SJCRH30 (cell line): ENCODE measurements at places on chromosomes 2 and 18. TPM values are rescaled to one million over a fixed set of nuclear protein-coding genes. Genes with fewer than 3 reads are reported as not detected.

Gene AUP1
- 125 and 132 TPM in 2 replicates for total RNA-seq

Gene PRADC1
- total RNA-seq: 28.9 and 42.0 TPM in 2 replicates

Gene ANKRD53
- total RNA-seq: 0.36 TPM in 1 of 2 replicates, not detected in the other

Gene EVX2
- not detected in 2 replicates for total RNA-seq

Gene GPR45
- total RNA-seq: 0.13 and 0.43 TPM in 2 replicates

Gene KCNG2
- total RNA-seq: not detected in 2 replicates

Gene SCN3A
- total RNA-seq: 6.1 and 7.7 TPM in 2 replicates

Gene ATP6V1B1
- total RNA-seq: 1.6 and 2.0 TPM in 2 replicates

Gene PTCD3
- 209 and 245 TPM in 2 replicates for total RNA-seq

- H3K27me3 ChIP-seq: no peaks in the 10 kb centered on the region
- no peak for DNase-seq
- H3K4me1 ChIP-seq: no peaks in the 10 kb centered on the region
- H3K36me3 ChIP-seq: no peaks in the 10 kb centered on the region
Measured at GRCh38 chr2:103880081-103880834, 973.7 kb upstream of the POU3F3 start.

GRCh38 chr18:68397241-68398035 lies 317.5 kb downstream of the TMX3 start:
- H3K4me3 ChIP-seq: no peak overlapping the region
- H3K27me3 ChIP-seq: no peaks in the 10 kb centered on the region
- H3K27ac ChIP-seq: no peak overlapping the region

- no peaks in the 10 kb centered on the region for H3K36me3 ChIP-seq
- peaks cover 19% of the 10 kb centered on the region for H3K4me1 ChIP-seq
- H3K27me3 ChIP-seq: no peaks in the 10 kb centered on the region
- H3K4me3 ChIP-seq: no peak overlapping the region
- no peak overlapping the region for H3K27ac ChIP-seq
Measured at GRCh38 chr2:25698752-25699151, 25.4 kb upstream of the DTNB start.

DNA sequence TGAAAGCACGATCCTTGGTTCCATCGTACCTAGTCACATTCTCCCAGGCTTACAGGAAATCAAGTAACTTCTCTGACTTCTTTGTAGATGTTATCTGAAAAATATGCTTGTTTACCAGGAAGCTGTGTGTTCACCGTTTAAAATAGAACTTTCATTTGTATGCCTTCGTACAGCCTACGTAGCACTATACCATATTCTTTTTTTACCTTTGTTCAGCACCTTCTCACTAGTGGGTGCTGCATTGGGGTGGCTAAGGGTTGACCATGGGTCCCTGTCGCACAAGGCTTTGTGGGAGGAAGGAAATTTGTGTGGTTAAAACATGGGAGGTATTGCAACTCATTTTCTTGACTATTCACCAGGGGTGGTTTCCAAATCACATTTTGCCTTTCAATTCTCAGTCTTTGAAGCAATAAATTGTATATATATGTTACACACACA lies 16.6 kb downstream of the MALT1 start:
- no peak overlapping the region for H3K27ac ChIP-seq
- H3K4me3 ChIP-seq: no peak overlapping the region
- no peaks in the 10 kb centered on the region for H3K4me1 ChIP-seq
- no peak for DNase-seq
- no peaks in the 10 kb centered on the region for H3K27me3 ChIP-seq

DNA sequence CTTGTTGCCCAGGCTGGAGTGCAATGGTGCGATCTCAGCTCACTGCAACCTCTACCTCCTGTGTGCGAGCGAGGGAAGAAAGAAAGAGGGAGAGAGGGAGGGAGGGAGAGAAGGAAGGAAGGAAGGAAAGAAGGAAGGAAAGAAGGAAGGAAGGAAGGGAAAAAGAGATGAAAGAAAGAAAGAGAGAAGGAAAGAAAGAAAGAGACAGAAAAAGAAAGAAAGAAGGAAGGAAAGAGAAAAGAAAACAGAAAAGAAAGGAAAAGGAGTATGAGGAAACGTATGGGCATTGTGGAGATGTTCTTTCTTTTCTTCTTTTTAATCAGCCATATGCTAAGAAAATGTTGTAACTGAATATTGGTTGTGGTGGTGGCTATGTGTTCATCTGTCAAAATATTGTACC lies 16.5 kb downstream of the CLK1 start:
- H3K36me3 ChIP-seq: peaks cover 23% of the 10 kb centered on the region
- no peak overlapping the region for H3K4me3 ChIP-seq
- no peaks in the 10 kb centered on the region for H3K4me1 ChIP-seq
- no peaks in the 10 kb centered on the region for H3K27me3 ChIP-seq
- DNase-seq: no peak

DNA sequence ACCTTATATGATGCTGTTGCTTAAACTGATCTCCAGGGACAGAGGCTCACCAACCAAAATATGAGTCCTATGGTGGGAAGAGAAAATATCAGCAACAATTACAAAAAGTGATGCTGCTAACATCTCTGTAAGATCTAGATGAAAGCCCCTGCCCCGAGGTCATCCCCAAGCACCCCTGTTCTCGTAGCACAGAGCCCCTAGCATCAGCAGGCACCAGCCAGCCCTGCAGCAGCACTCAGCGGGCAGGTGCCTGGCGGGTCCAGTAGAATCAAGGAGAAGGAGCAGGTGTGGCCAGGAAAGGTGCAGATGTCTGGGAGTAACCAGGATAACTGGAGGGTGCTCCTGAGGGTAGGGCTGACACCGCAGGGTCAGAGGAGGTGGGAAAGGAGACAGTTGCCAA lies 474.2 kb upstream of the MYT1L start:
- H3K36me3 ChIP-seq: no peaks in the 10 kb centered on the region
- no peak for DNase-seq
- H3K4me3 ChIP-seq: no peak overlapping the region

- no peaks in the 10 kb centered on the region for H3K4me1 ChIP-seq
- no peak overlapping the region for H3K27ac ChIP-seq
- H3K4me3 ChIP-seq: no peak overlapping the region
- no peak for DNase-seq
- H3K36me3 ChIP-seq: no peaks in the 10 kb centered on the region
- H3K27me3 ChIP-seq: no peaks in the 10 kb centered on the region
Measured at GRCh38 chr18:12639990-12640880, 17.7 kb downstream of the SPIRE1 start.

GRCh38 chr18:29191263-29191662 lies 1014.3 kb upstream of the CDH2 start:
- H3K4me3 ChIP-seq: no peak overlapping the region
- no peaks in the 10 kb centered on the region for H3K36me3 ChIP-seq
- peak; percentile 0 for DNase-seq

DNA sequence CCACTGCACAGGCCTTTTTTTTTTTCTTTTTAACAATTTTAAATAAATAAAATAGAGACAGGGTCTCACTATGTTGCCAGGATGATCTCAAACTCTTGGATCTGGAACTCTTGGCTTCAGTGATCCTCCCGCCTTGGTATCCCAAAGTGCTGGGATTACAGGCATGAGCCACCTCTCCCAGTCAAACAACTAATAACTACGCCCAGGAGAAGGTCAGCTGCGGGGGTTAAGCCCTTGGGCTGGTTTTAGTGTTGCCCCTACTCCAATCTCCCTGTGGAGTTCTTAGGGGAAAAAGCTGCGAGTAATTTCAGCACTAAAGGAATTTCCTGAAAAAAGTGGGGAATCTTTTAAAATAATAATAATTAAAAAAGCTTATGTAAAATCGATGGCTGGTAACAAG lies 96.4 kb upstream of the XPO1 start:
- no peak overlapping the region for H3K27ac ChIP-seq
- H3K36me3 ChIP-seq: no peaks in the 10 kb centered on the region
- H3K4me3 ChIP-seq: no peak overlapping the region
- no peaks in the 10 kb centered on the region for H3K27me3 ChIP-seq
- no peak for DNase-seq
- H3K4me1 ChIP-seq: no peaks in the 10 kb centered on the region; the same call in 1 of the 2 replicates

- H3K27ac ChIP-seq: no peak overlapping the region
- no peaks in the 10 kb centered on the region for H3K36me3 ChIP-seq
- no peak overlapping the region for H3K4me3 ChIP-seq
- H3K4me1 ChIP-seq: no peaks in the 10 kb centered on the region
Measured at GRCh38 chr2:8642366-8643068, 39.3 kb upstream of the ID2 start.

DNA sequence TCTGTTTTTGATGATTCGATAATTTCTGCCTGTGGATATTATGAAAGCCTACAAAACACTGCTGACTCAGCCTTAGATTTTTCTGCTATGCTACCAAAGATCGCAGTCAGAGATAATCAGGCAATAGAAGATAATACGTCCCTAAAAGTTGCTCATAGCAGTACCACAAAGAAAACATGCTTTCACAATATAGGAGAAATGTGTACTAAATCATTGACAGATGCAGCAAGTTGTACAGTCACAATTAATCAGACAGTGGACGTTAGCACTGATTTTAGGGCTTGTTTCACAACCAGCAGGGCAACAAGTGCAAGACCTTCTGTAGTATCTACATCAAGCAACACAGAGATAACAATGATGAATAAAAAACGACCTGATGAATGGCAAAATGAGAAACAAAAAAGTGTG lies 19.5 kb downstream of the RBM44 start:
- no peaks in the 10 kb centered on the region for H3K36me3 ChIP-seq
- H3K27ac ChIP-seq: no peak overlapping the region
- peaks cover 7% of the 10 kb centered on the region; the same call in 1 of the 2 replicates for H3K27me3 ChIP-seq
- H3K4me3 ChIP-seq: no peak overlapping the region

GRCh38 chr2:54604871-54605270 lies 118.6 kb upstream of the EML6 start:
- no peak for DNase-seq
- peaks cover 17% of the 10 kb centered on the region for H3K36me3 ChIP-seq
- no peak overlapping the region for H3K27ac ChIP-seq
- H3K27me3 ChIP-seq: no peaks in the 10 kb centered on the region
- no peak overlapping the region for H3K4me3 ChIP-seq
- no peaks in the 10 kb centered on the region for H3K4me1 ChIP-seq

DNA sequence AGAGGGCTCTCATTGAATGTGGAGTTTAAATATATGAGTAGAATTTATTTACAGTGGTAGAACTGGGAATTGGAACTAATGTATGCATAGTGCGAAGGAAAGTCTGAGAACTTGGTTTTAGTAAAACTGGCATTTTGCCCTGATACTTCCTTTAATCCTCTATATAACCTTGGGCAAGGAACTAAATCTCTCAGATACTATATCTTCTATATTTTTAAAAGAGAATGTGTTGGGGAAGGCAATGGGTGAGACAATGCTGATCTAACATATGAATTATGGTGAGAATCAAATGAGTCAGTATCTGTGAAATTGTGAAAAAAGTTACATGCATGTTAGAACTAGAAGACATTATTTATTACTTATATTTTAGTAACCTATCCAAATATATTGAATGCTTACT lies 2109.4 kb upstream of the PIK3C3 start:
- H3K27me3 ChIP-seq: no peaks in the 10 kb centered on the region
- H3K27ac ChIP-seq: no peak overlapping the region
- H3K36me3 ChIP-seq: no peaks in the 10 kb centered on the region
- H3K4me1 ChIP-seq: no peaks in the 10 kb centered on the region
- no peak for DNase-seq

DNA sequence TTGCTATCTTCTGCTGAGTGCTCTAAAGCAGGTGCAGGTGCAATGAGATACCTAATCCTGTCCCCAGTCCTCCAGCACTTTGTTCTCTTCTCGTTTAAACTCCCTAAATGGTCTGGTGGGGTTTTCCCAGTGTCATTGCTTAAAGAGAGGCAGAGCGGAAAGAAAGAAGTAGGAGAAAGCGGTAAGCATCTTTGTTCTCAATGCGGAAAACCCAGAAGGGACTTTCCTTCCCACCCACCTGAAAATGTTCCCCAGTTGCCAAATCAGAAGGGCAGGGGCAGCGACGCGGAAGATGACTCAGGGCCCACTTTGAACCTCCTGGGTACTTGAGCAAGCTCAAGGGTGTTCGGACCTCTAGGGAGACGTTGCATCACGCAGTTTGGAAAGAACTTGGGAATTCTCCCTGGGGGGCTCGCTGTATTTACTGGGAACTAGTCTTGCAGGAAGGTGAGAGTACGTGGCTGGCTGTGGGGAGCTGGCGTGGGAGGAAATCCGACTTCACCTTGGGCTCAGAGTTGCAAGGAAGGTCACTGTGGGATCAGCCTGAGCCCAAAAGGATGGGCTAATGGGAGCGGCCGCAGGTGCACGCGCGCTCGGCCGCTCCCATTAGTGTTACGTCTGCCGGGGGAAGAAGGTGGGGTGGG lies 589 bp upstream of the SGPP2 start:
- no peaks in the 10 kb centered on the region for H3K27me3 ChIP-seq
- peaks cover 20% of the 10 kb centered on the region for H3K4me1 ChIP-seq
- H3K36me3 ChIP-seq: no peaks in the 10 kb centered on the region
- H3K4me3 ChIP-seq: no peak overlapping the region

- DNase-seq: no peak
- H3K27ac ChIP-seq: no peak overlapping the region
Measured at GRCh38 chr2:37390777-37391176, 46.3 kb downstream of the QPCT start.
